ENCODE measurements at places on chromosomes 16 and 17.

DNA sequence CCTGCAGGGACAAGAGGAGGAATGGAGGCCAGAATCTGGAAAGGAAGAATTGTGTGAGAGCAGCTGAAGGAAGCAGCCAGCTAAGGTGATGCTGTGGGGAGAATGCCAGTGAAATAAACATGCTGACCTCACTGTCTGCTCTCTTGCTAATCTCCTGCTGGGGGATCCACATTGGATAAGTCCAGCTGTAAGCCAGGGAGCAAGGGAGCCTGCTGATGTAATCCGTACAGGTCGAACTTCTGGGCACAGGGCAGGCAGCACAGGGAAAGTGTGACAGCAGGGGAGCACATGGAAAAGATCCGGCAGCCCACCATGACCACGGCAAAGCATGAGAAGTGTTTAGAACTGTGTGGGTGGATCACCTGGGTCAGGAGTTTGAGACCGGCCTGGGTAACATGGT lies 7.5 kb upstream of the XPO6 start:
- no peak for DNase-seq

- no peak for DNase-seq
These were observed 25.5 kb upstream of the CBX4 start for GRCh38 chr17:79864617-79865250.

- DNase-seq = no peak
These were observed 40.5 kb downstream of the ATP2C2 start for GRCh38 chr16:84408856-84409255.

GRCh38 chr17:19372439-19372838 lies 5.9 kb upstream of the MAPK7 start:
- DNase-seq = no peak

- DNase-seq = no peak
These were observed 6.4 kb downstream of the TBX4 start for GRCh38 chr17:61458421-61459141.

DNA sequence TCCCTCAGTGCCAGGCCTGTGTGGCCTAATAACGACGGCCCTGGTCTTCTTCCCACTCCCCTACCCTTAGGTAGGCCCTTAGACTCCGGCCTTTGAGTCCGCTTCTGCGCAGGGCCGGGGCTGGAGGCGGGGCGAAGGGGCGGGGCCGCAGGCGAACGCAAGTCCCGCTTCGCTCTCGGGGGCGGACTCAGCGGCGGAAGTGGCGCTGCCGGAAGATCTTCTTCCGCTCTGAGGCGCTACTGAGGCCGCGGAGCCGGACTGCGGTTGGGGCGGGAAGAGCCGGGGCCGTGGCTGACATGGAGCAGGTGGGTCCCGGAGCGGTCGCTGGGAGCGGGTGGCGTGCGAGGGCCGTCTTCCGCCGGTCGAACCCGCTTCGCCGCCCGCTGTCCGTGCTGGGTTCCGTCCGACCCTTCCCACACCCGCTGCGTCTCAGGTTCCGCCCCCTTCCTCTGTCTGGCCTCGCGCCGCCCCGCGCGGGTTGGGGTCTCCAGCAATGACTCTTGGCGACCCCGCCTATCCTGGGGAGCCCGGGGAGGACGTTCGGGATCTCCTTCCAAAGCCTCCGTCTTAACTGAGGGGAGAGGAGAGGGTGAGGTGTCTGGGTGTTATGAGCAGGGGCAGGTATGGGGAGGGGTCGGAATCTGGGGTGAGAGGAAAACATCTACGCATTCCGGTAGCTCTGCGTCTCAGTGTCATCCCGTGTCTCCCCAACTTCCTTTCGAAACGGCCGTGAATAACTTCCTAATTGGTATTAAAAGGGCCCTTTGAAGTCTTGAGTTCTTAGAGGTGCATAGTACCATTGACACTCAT lies at the start of gene STARD3:
Gene STARD3, plus strand, starts transcription at position 218 of the 810 bp plus-strand sequence. CDS start 16,388 bp downstream, outside the sequence.
- peak; percentile 30 for DNase-seq

- DNase-seq = no peak
These were observed 216.0 kb downstream of the ZNF423 start for GRCh38 chr16:49639739-49640431.

- DNase-seq = no peak
These were observed 34.0 kb downstream of the B9D1 start for GRCh38 chr17:19328441-19329061.

DNA sequence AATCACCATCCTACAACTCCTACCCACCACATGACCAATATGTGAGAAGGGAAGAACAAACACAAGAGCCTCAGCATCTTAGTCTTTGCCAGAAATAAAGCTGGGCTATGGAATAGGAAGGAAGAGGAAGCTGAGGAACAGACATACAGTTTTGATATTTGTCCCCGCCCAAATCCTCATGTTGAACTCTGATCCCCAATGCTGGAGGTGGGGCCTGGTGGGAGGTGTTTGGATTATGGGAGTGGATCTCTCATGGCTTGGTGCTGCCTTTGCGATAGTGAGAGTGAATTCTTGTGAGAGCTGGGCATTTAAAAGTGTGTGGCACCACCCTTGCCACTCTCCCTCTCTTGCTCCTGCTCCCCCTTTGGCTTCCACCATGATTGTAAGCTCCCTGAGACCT lies 52.4 kb upstream of the NLK start:
- DNase-seq = no peak

DNA sequence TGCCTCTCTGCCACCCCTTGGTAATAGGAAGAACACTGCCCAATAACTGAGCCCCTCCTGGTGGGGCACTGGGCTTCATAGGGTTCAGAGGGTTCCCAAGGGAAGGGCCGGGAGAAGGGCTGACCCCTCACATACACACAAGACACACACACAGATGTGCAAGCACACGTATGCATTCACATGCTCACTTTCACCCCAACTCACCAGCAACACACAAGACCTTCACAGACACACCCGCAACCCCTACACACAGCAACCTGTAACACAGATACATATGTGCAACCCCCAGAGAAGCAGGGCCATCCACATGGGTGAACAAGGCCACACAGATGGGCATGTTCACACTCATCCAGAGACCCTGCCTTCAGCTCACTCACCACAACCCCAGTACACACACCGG lies 225.1 kb downstream of the ZNF423 start:
- no peak for DNase-seq

DNA sequence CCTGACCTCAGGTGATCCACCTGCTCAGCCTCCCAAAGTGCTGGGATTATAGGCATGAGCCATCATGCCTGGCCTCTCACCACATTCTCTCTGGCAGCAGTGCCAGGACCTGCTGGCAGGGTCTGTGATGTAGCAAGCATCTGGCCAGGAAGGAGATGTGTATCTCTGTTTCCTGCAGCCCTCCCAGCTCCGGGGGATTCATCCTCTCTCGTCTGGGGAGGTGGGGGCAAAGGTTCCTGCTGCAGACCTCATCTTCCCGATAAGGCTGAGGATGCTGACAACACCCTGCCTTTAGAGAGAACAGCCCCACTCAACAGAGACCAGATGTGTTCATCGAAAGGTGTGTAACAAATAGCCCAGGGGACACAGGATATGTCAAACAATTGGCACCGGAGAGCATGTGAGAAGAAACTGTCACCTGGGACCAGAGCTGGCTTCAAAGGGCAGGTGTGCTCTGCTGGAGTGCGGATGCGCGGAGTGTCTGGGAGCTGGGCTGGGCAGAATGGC lies 54.8 kb upstream of the SEC14L1 start:
- no peak for DNase-seq

- no peak for DNase-seq
These were observed 1.6 kb downstream of the LASP1 start for GRCh38 chr17:38871247-38872015.

GRCh38 chr17:2939714-2940351 lies 123.6 kb downstream of the OR1D5 start:
- DNase-seq = no peak

- DNase-seq = no peak
These were observed 1390.7 kb downstream of the CDH8 start for GRCh38 chr16:60645541-60645940.

DNA sequence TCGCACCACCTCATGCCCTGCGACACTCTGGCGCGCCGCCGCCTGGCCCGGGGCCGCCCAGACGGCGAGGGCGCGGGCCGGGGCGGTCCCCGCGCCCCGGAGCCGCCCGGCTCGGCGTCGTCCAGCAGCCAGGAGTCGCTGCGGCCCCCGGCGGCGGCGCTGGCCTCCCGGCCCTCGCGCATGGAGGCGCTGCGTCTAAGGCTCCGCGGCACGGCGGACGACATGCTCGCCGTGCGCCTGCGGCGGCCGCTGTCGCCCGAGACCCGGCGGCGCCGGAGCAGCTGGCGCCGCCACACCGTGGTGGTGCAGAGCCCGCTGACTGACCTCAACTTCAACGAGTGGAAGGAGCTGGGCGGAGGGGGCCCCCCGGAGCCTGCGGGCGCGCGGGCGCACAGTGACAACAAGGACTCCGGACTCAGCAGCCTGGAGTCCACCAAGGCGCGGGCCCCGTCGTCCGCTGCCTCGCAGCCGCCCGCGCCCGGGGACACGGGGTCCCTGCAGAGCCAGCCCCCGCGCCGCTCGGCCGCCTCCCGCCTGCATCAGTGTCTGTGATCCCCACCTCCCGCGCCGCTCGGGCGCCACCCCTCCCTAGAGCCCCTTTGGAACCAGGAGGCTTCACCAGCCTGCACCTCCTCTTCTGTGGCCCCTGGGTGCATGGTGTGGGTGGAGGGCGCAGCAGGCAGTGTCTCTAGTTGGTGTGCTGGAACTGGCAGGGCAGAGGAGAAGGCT lies 82.3 kb downstream of the ARHGAP23 start:
- no peak for DNase-seq

- DNase-seq = no peak
These were observed 22.0 kb downstream of the ADCY9 start for GRCh38 chr16:4094127-4094773.

- DNase-seq = no peak
These were observed 45.4 kb upstream of the GINS3 start for GRCh38 chr16:58346831-58347371.

- no peak for DNase-seq
These were observed 36.8 kb downstream of the SOCS1 start for GRCh38 chr16:11219178-11219577.

- no peak for DNase-seq
These were observed 22.1 kb upstream of the NAT9 start for GRCh38 chr17:74798239-74798707.

DNA sequence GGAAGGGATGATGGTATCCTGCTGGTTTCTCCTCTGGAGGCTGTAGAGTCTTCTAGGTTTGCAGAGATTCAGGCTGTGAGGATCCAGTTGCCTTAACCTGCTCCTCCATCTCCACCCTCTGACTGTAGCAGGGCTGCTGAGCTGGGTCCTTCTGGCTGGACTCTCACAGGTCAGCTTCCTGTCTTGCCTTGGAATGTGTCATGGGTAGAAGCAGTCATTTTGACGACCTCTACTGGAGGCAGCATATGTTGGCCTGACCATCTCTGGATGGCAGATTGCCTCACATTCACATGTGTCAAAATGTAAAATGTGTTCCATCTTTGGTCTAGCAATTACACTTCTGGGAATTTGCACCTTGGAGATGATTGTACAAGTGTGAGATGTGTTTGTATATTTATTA lies 504.4 kb upstream of the EEF2KMT start:
- DNase-seq = no peak

- DNase-seq = no peak
These were observed 73.9 kb upstream of the C16orf82 start for GRCh38 chr16:26992666-26993349.

- DNase-seq = peak; percentile 54
These were observed 21.2 kb downstream of the AKAP1 start for GRCh38 chr17:57106107-57106835.

- no peak for DNase-seq
These were observed at the start of gene MEIOB for GRCh38 chr16:1871974-1872635. TSS of gene MEIOB (minus strand) at chr16:1872164. CDS start at chr16:1868175, 3,989 bp downstream.

DNA sequence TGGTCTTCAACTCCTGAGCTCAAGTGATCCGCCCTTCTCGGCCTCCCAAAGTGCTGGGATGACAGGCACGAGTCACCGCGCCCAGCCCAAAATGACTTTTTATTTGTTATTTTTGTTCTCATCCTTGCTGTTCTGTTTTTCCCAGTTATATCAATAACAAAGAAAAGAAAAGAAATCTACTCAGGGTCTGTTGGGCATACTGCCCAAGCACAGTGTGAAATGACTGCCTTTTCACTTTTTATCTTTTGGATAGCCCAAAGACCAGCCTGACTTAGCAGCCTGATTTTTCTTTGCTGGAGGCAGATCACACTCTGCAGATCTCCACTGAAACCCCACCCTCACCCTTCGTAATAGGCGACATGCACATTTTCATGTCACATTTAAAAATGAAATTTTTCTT lies 493.2 kb downstream of the MAF start:
- no peak for DNase-seq

GRCh38 chr17:12254460-12254859 lies 233.8 kb downstream of the MAP2K4 start:
- no peak for DNase-seq

- no peak for DNase-seq
These were observed 73.1 kb upstream of the CES5A start for GRCh38 chr16:55948230-55948629.

DNA sequence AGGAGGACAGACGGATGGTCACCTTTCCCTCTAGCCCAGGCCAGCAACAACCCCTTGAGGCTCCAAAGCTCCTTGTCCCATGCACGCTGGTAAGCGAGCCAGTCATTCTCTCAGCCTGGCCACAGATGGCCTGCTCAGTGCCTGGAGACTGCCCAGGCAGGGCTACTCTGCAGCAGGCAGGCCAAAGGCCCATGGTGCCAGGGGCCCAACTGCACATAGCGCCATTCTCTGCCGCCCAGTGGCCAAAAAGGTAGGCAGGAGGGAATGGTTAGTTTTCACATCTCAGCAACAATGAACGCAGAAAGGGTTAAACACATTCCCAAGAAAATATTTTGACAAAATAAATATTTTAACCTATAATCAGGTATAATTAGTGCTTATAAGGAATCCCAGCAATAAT lies 7.7 kb upstream of the SREBF1 start:
- DNase-seq = no peak

DNA sequence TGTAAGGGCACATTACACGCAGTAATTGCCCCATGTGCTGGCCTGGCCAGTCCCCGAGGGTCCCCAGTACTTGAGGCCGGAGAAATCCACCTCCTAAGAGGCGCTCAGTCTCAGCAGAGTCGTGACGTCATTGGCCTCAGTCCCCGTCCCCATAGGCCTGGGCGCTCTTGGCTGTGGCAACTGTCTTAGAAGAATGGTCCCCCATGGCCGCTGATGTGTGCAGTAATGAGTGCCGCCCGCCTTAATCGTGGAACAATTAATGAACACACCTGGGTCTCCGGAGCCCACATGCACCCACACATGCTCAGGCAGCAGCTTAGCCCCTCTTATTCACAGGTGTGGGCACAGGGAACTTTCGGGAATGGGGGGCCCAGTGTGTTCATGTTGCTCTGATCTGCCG lies 86.5 kb upstream of the PLCG2 start:
- no peak for DNase-seq

- DNase-seq = peak; percentile 71
These were observed 41.0 kb upstream of the SREBF1 start for GRCh38 chr17:17877529-17878358.

DNA sequence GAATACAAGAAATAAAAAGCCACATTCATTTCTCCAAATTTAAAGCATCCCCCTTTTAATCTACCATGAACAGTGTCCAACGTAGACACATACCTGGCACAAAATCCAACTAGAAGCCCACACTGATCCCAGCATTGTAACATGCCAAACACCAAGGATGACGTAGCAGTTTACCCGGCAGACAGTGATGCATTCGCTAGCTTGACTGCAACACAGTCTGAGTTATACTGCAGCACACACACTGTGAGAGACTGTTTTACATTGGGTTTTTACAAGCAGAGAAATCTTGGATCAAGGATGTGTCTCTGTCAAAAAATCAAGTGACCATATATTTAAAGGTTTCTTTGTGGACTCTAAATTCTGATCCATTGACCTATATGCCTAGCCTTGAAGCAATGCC lies 74.5 kb upstream of the C17orf78 start:
- DNase-seq = no peak

All from NCI-H446 (cell line).